Stromal cell of bone marrow (primary cell): ENCODE measurements at places on chromosomes 5 and 9.
A peak's percentile ranks its signal among the peaks of the same experiment; 100 is the strongest.

GRCh38 chr9:92266486-92266885 lies 27.0 kb downstream of the IARS1 start:
- DNase-seq: no peak

GRCh38 chr5:163385271-163385670 lies 52.1 kb upstream of the CCNG1 start:
- DNase-seq: peak; percentile 77

- no peak for DNase-seq
These were observed 39.5 kb upstream of the MYOT start for GRCh38 chr5:137828180-137828579.

DNA sequence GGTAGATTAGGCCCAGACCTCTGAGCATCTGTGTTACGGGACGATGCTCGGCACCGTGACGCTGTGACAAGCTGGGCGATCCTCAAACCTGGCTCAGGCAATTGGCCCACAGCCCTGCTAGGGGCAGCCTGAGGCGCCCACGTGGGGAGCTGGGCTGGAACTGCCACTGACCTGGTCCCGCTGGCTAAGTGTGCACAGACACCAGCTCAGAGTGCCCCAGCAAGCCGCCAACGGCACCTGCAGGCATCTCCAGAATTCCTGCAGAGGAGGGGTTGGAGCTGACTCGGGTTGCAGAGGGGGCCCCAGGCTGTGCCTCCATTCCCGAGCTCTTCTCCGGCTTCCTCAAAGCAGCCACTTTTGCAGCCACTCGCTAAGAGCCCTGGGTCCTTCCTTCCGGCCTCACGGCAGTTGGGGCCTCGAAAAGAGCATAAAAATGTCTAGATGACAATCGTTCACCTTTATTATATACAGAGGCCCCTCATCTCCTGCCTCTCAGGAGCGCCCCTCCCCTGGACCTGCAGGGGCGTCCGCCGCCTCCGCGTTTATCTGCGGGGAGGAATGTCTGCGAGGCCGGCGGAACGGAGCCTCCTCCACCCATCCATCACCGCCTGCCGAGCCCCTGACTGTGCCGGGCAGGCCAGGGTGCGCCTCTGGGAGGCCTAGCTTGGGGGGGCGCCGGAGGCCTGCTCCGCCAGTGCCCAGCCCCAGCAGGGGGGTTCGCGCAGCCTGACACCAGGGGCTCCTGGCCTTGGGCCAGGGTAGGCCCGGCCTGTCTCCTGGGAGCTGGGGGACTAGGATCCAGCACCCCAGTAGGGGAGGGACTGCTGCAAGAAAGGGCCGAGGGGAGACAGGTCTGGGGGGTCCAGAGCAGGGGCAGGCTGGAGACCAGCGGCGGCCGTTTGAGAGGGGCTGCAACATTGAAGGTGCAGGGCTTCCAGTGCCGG lies 144.9 kb downstream of the BARX1 start:
- no peak for DNase-seq

DNA sequence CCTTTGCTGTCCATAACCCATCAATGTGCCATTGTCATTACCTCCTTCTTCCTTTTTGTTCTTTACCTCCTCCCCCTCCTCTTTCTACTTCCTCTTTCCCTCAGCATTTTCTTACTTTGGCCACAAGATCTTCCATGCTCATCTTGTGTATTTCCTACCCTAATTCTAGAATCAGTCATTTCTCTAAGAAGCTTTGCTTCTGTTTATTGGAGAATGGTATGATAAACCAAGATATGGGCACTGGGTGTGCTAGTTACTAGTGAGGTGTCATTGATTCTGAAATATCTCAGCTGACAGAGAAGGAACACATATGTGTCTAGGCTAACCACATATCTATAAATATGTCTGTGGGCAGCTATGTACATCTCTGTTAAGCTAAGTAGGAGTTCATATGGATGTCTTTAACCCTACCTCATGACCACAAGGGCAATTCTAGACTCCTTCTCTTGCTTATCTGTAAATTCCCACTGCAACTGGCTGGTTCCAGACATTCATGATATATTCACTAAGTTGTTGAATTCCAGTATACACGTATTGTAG lies 2051.3 kb upstream of the CDH9 start:
- DNase-seq: no peak

DNA sequence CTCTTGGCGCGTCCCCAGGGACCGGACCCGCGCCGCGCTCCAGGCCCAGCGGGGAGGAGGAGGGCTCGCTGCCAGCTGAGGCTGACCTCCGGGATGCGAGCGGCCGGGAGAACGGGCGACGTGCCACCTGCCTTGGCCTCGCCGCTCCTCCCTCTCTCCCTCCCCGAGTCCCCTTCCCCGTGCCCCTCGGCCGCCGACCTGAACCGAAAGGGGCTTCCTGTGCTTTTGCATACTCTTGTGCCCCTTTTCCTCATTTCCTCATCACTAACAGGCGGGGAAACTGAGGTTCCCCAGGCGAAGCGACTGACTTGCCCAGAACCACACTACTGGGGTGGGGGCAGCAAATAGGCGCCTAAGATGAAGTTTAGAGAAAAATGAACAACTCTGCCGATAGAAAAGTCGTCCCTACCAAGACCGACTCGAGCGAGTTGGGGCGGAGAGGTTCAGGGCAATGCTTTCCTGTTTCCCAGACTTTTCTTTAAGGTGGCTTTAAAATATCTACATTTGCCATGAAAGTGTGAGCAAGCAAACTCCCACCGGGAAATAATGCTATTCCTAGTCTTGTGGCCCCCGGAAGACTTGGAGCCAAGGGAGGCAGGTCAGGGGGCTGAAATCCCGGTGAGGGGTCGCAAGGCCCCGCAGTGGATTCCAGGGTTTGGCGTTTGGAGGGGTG lies 580 bp upstream of the DUSP1 start:
- no peak for DNase-seq

DNA sequence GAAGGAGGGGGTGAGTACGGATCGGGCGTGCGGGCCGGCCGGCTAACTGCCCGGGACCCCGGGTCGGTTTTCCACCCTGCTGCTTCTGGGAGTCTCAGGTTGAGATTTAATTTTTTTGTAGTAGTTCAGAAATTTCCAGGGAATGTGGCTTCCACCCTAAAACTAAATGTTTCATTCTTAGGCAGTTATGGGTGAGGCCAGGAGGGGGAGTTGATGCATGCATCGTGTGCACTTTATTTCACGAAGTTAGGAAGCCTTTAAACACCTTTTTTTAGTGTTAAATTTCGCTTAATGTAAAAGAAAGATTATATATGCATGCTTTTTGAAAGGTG lies 905 bp downstream of the CDK9 start:
- no peak for DNase-seq

DNA sequence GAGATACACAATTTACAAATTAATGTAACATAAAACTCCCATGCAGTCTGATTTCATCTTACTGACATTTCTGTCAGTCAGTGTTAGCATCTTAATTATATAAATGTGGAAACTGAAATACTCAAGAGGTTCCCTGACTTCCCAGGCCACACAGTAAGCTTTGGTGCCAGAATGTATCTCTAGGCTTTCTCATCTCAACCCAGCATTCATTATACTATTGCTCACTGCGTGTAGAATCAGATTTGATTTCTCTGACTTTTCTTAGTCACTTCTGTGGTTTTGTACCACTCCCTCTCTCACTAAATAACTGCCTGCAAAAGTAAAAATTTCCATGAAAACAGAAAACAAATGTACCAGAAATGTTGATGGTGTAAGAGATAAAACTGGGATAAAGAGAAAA lies 31.7 kb upstream of the CDKN2B start:
- peak; percentile 81 for DNase-seq

DNA sequence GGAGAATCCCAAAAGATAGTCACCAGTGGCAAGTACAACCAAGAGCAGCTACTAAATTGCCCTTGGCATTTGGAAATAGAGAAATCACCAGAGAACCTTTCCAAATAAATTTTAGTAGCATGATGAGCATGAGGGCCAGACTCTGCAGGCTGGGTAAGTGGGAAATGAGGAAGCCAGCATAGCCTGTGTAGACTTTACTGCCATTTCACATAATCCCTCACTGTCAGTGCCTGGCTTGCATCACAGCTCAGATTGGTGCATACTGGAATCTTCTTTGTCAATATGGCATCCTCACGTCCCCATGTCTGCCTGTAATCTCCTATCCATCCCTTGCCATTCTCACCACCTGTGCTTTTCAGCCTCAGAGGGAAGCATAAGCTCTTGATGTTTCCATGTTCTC lies 14.5 kb downstream of the GRAMD2B start:
- DNase-seq: no peak

DNA sequence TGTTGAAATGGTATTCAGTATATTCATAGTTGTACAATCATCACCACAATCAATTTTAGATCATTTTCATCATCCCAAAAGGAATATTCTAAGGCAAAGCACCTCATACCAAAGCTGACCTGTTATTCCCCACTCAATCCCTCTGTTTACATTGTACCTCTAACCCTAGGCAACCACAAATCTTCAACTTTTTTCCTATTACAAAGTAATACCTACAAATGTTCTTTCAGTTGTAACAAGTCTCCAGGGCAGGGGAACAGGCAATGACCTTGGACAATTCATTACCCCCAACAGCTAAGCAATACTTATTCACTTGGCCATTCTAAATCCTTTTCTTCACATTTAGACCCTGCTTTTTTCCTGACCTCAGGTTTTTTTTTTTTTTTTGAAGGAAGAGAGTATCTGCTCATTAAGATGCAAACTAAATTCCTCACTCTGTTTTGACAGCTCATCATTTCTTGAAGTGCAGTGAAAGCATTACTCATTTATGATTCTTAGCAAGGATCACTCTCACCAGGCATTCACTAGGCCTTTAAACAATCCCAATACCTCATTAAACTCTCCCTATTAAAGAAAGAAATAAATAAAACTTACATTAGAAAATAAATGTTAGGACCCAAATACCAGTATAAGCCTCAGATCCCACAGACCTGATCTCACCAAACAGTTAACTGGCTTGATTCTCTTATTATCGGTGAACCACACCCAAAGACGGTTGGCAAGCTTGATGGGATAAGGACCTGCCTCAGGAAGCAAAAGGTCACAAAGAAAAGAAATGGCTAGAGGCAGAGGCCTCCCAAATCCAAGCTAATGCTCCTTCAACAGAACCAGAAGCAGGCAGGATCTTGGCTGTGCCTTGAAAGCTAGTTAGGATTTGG lies 15.3 kb downstream of the MTMR12 start:
- DNase-seq: no peak

DNA sequence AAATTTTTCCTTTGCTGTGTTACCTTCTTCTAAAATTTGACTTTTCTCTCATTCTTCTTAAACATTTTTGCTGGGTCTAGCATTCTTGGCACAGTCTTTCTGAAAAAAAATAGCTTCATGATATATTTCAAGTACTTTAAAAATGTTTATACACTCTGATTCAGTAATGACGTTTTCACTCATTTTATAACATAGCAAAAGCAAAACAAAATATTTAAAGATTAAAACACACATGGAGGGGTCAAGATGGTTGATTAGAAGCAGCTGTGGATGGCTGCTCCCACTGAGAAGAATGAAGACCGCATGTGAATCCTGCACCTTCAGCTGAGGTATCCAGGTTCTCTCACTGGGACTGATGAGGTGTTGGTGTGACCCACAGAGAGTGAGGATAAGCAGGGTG lies 188.2 kb downstream of the SGCD start:
- DNase-seq: no peak
